ENCODE measurements at places on chromosomes 1 and 21.

- no peak for DNase-seq
These were observed 2.5 kb downstream of the PRKACB start for GRCh38 chr1:84146411-84147032.

- no peak for DNase-seq
These were observed 2.2 kb downstream of the GAS5 start for GRCh38 chr1:173865468-173866164.

DNA sequence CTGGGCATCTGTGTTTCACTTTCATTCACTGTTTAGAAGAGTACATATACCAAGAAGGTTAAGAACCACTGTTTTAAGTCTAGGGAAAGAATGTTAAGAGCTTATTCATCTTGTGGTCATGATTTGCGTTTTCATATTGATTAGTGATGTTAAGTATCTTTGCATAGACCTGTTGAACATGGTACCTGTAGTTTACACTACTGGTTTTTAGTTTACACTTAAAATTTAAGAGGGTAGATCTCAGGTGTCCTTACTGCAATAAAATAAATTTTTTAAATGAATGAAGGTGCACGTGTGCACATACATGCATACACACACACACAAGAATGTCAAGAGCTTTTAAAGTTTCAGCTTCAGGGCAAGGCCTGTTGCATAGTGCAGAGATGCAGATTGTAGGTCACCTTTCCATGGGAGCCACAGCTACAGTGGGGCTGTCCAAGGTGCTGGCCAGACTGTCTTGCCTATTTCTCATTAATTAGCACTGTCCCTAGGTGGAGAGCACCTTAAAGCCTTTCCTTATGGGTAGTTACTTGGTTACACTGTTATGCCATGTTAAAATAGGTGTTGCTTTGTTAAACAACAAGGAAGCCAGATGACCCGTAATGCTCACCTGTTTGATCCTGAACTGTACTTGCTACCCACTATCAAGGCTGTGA, 543.0 kb upstream of the DAB1 start:
- DNase-seq, result no peak

GRCh38 chr1:20430355-20431175, 55.4 kb downstream of the CAMK2N1 start:
- DNase-seq, result no peak

DNA sequence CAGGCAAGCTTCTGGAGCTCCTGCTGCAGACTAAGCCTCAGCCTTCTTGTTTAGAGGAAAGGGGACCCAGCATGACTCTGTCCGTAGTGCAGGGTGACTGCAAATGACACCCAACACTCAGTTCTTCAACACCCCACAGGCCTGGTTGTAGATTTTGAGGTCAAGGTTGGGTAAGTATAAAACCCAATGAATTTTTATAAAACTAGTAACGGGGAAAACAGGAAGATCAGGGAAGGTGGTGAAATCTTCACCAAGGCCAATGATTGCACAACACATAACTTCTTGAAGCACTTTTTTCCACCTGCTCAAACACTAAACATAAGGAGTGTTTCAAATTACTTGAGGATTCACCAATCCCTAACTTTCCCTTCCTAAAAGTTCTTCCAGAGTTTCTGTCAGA, 89.4 kb upstream of the JAK1 start:
- DNase-seq, result no peak

DNA sequence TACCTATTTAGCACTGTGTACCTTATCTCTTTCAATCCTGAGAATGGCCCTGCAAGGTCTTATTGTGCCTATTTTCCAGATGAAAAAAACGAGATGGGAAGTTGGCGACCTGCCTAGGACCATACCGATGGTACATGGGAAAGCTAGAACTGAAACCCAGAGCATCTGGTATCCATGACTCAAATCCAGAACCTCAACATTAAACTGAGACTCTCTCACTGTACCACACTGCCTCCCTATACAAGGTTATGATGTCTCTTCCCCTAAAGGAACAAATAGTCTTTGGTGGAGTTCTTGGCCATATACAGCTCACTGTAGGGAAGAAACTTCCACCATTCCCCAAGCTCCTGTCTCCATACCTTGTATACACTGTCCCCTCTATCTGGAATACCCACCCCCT, 110.7 kb downstream of the TNR start:
- no peak for DNase-seq

GRCh38 chr1:2593251-2593878, 6.8 kb downstream of the PRXL2B start:
- DNase-seq, result no peak

GRCh38 chr1:41353744-41354143, 7.5 kb upstream of the FOXO6 start:
- no peak for DNase-seq

- no peak for DNase-seq
These were observed 530.9 kb downstream of the PTPRU start for GRCh38 chr1:29767088-29767685.

GRCh38 chr1:14666373-14666772, 67.9 kb downstream of the KAZN start:
- no peak for DNase-seq

- no peak for DNase-seq
These were observed 11.1 kb downstream of the WDR4 start for GRCh38 chr21:42868196-42868595.

DNA sequence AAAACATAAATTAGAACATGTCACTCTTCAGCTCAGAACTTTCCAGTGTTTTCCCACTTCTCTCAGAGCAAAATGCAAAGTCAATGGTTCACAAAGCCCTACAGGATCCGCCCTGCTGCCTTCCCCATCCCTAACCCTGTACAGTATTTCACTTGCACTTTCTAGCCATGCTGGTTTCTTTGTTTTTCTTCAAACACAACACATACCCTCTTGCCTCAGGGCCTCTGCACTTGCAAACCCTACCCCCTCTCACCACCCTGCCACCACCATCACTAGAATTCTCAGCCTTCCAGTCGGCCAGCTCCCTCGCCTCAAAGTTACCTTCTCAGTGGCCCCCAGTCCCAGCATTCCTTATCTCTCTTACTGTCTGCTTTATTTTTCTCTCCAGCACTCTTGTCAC, 17.6 kb downstream of the TEX35 start:
- DNase-seq, result no peak

DNA sequence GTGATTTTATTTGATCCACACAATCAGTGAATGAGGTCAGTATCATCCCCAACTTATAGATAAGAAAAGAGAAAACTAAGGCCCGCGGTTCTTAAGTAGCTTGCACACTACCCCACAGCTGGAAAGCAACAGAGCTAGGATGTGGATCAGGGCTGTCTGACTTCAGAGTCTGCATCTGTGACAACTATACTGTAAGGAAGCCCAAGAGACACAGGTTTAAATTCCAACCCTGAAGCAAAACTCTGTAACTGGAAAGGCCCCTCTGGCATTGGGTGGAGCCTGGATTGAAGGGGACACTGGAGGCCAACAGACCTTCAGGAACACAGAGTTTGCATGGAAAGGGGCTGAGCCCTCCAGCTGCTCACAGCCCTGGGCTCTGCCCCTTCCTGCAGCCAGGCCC, 40.2 kb downstream of the LGR6 start:
- no peak for DNase-seq

All from CD4-positive, alpha-beta memory T cell (primary cell).